ENCODE measurements at places on chromosomes 7 and 10.

DNA sequence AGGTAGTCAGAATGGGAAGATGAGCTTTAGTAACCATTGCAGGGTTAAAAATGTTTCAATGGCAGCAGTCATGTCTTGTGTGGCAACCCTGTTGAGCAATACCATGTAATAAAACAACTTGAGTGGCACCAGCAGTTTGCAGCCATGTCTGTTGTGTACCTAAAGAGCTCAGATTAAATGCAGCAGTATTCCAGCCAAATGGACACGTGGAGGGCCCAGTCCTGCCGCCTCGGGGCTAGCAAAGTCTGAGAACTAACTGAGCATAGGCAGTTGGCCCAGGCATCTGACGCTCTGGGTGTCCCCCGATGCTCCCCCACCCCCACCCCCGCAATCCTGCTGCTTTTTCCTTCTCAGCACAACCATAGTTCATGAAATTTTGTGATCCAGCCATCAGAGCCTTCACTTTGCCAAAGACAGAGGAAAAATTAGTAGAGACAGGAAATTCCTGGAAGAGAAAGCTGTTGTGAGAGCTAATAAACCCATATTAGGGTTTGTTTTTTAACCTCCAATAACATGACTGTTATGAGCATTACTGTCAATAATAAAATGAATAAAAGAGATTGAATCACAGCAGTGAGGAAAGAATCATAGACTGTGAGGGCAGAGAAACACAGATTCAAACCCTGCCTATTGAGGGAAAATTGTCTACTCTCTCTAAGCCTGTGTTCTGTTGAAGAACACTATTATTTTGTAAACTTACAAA is 220.6 kb upstream of the RHOBTB1 start:
- DNase-seq: no peak

GRCh38 chr7:127876393-127876792 is 154.8 kb downstream of the LRRC4 start:
- DNase-seq: peak; percentile 29

DNA sequence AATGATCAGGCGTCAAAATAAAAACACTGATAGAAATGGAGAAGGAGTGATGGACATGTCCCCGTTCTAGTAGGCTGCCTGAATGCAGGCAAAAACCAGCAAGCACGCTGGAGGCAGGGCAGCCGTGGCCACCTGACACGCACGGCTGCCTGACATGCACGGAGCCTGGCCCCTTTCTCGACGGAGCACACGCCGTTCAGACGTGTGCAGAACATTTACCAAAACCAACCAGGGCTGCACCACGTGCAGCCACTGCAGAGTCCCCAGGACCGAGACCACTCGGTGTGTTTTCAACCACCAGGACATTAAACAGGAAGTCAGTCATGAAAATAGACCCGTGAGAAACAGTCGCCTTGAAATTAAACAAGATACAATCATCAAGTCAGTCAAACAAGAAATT is 61.9 kb upstream of the NKX6-2 start:
- DNase-seq: no peak

- no peak for DNase-seq
Observed at GRCh38 chr10:98474628-98475027, 27.9 kb upstream of the HPS1 start.

DNA sequence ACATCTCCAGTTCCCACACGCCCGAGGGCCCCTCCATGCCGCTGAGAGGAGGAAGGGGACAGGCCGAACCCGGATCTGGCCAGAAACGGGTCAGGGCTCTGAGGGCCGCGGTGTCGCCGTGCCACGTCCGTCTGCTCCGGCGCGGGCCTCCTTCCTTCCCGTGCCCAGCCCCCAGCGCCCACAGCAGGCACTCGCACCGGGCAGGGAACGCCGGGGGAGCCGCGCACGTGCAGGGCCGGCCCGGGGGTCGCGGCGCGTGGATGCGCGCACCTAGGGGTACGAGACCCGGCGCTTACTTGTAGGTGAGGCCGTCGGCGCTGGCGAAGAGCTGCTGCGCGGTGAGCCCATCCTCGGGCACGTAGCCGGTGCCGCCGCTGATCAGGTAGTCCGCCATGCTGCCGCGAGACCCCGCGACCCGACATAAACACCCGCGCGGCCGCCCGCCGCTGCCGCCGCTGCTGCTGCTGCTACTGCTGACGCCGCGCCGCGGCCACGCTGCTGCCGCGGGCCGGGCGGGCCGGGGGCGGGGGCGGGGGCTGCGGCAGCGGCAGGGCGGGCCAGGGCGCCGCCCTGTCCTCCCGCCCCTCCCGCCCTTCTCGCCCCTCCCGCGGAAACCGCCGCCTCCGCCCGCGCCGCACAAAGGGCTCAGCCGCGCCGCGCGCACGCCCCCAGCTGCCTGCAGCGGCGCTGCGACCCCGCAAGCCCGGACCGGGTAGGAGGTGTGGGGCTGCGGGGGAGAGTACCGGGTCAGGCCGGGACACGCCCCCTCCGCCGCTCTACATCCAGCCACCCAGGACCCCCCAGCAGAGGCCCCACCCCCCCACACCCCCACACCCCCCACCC is 4.1 kb downstream of the IMPDH1 start:
- DNase-seq: no peak

DNA sequence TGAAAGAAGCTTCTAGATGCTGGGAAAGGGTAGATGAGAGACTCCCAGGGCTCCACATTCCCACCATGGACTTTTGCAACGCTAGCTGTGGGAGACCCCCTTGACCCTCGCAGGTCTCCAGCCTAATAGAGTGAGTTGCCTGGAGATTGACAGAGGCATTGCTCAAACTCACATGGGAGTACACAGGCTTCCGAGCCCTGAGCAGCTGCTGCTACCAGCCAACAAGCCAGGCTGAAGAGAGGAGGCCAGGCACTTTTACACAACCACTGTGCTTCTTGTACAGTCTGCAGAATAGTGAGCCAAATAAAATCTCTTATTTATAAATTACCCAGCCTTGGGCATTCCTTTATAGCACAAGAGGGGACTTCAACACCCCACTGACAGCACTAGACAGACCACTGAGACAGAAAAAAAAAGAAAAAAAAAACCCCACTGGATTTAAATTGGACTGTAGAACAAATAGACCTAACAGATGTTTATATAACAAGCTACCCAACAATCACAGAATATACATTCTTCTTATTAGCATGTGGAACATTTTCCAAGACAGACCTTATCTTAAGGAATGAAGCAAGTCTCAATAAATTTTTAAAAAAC is 146.2 kb downstream of the ZFAND4 start:
- no peak for DNase-seq

DNA sequence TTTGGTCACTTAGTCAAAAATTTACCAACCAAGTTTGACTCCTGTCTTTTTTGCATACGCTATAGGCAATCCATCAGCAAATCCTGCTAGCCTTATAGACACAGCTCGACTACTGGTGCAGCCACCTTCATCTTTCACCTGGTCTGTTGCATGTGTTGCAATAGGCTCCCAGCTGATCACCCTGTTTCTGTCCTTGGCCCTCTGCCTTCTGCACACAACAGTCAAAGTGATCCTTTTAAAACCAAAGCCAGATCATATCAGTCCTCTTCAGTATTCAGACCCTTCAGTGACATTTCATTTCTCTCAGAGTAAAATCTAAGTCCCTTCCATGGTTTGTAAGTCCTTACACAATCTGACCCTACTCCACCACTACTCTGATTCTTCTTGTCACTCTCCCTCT is 10.9 kb upstream of the CDK6 start:
- DNase-seq: no peak

- DNase-seq: no peak
Observed at GRCh38 chr7:94160719-94161435, 156.7 kb upstream of the BET1 start.

- DNase-seq: no peak
Observed at GRCh38 chr10:36114141-36114540, 472.0 kb upstream of the FZD8 start.

DNA sequence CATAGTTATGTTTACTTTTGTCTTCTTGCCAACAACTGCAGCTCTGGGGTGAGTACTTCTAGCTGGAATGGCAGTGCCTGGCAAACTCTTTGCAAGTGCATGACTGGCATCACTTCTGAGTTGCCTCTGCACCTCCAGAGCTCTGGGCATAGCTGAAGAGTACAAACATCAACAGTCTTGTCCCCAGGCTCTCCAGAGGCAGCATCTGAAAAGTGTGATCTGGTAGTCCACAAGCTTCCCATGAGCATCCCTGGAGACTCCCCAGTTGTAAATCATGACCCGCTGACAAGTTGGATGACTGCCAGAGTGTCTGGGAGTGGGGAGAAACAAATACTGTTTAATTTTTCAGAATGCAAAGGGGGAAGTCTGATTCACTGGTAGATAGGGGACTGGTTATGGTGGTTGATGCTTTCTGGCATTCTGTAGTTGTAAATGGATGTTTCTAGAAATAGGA is 138.9 kb upstream of the CDK13 start:
- peak; percentile 13 for DNase-seq

DNA sequence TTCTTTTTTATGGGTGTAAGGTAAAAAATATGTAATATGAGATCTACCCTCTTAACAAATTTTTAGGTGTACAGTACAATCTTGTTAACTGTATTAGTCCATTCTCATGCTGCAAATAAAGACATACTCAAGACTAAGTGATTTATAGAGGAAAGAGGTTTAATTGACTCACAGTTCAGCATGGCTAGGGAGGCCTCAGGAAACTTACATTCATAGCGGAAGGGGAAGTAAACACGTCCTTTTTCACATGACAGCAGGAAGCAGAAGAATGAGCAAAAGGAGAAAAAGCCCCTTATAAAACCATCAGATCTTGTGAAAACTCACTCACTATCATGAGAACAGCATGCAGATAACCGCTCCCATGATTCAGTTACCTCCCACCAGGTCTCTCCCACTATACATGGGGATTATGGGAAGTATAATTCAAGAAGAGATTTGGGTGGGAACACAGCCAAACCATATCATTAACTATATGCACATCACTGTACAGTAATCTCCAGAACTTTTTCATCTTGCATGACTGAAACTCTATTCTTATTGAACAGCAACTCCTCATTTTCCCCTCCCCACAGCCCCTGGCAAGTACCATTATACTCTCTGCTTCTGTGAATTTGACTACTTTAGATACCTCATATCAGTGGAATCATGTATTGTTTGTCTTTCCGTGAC is 127.4 kb downstream of the WNT2 start:
- peak; percentile 38 for DNase-seq

GRCh38 chr10:8060010-8060703 is 5.7 kb downstream of the GATA3 start:
- peak; percentile 59 for DNase-seq

GRCh38 chr7:2360796-2361195 is 6.2 kb downstream of the EIF3B start:
- DNase-seq: no peak

- peak; percentile 21 for DNase-seq
Observed at GRCh38 chr10:72257051-72257892, 16.5 kb upstream of the DDIT4 start.

GRCh38 chr7:100629117-100629716 is 12.1 kb downstream of the TFR2 start:
- no peak for DNase-seq

DNA sequence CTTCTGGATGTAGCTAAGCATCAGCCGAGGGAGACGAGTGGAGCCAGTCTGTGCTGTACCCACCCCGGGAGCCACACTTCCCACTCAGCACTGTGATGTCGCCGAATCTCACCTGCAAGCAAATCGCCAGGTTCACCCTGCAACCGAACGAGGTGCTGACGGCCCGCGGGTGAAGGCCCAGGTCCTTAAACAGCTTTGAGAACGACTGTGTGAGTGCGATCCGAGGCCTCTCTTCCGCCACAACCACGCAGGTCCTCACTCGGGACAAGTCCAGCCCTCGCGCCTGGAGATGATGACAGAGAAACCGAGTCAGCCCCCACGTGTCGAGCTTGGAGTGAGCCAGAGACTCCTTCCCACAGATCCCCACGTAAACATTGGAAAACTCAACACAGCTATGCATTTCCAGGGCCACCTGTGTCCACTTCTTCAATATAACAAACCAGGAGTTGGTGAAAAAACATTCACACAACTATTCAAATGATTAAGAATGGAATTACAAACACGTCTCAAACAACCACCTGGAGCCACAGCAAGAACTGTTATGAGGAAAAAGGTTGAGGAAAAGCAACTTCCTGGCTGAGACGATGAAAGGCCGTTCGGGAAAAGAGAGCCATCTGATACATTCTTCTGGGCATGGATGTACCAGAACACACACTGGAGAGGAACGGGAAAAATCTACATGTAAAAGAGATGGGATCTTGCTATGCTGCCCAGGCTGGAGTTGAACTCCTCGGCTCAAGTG is 191.8 kb downstream of the ZMYND11 start:
- no peak for DNase-seq

DNA sequence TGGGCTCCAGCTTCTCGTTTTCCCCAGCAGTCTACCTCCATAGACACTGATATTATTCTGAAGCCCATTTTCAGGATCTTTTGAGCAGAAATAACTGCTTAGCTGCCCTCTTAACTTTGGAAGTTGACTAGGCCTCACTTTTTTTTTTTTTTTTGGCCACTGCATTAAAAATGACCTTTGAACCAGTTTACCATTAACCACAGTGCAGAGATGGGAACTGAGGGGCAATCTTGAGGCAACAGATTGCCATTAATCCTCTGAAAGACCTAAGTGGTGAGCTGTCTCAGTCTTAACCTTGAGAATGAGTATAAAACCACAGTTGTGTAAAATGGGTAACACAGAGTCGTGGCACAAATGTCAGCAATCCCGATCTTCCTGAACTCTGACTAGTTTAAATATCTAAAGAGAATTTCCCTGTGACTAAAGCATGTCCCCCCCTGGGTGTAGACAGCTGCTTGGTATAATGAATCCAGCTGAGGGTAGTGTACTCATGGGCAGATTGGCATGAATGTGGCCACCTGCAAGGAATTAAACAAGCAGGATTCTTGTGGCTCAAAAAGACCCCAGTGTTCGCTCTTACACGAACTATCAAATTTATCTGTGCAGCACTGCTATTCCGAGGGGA is 46.1 kb upstream of the FMC1 start:
- no peak for DNase-seq

DNA sequence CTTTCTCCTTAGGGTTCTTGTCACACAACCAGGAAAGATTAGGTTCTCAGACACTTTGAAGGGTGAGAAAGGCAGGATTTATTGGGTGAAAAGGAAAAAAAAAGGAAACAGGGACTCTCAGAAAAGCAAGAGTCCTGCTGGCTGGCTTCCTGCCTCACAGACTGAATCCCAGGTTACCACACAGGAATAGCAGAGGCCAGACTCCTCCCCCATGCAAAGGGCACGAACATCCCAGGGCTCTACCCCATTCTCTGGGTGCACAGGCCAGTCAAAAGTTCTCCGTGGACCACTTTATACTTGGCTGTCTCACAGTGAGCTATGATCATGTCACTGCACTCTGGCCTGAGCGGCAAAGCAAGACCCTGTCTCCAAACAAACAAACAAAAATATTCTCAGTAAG is 42.6 kb downstream of the HOXA1 start:
- DNase-seq: no peak

DNA sequence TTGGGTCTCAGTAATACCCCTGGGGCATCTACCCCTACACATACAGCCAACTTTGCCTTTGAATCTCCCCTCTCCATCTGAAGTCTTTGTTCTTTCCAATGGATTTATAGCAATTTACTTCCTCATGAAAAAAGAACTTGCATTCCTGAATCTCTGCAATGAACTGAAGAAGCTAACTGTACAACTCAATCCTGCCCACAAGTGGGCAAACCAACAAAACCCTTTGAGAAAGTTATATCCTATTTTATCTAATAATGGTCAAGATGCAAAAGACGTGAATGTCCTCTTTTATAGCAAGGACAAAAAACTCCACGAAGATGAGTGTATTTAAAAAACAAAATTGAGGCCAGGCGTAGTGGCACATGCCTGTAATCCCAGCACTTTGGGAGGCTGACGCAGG is 991.3 kb downstream of the LRMDA start:
- peak; percentile 42 for DNase-seq

GRCh38 chr10:71805776-71806703 is 32.7 kb upstream of the VSIR start:
- peak; percentile 12 for DNase-seq

GRCh38 chr10:78175444-78176015 is 141.9 kb downstream of the RPS24 start:
- DNase-seq: no peak
